ENCODE measurements at places on chromosomes 13 and 19.

DNA sequence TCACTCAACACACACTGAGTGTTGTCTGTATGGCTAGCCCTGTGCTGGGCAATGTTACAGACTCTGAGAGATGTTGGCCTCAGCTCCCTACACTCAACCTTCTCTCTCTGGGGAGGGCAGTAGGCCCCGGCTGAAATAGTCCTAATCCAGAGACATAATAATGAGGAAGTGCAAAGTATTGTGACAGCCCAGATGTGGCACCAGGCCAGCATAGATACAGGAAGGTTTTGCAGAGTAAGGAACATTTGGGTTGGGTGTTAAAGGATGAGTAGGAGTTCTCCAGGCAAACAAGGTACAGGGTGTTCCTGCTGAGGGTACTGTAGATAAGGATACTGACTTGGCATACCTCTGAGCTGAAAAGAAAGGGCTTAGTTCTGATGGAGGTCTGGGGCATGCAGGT lies 2.4 kb downstream of the LIN7B start:
- no peak for DNase-seq

- no peak for DNase-seq
Measured at GRCh38 chr19:54262470-54262869, 5.4 kb upstream of the LILRB5 start.

DNA sequence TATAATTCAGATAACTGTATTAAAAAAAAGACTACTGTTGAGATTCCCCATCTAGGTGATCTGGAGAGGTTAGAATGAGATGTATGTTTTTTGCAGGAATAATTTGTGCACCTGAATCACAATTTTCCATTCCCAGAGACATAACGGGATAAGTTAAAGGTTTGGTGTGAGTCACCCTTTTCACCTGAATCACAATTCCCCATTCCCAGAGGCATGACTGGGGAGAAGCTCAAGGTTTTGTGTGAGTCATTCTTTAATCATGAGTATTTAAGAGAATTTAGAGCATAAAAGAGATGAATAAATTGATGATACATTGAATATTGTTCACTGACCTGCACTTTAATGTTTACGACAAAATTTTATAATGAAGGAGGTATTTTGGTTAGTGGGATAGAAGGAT lies 9.0 kb downstream of the OR7A5 start:
- no peak for DNase-seq

GRCh38 chr13:78309497-78310180 lies 293.7 kb downstream of the POU4F1 start:
- no peak for DNase-seq

GRCh38 chr13:95643936-95644598 lies 439 bp downstream of the DZIP1 start:
- no peak for DNase-seq

DNA sequence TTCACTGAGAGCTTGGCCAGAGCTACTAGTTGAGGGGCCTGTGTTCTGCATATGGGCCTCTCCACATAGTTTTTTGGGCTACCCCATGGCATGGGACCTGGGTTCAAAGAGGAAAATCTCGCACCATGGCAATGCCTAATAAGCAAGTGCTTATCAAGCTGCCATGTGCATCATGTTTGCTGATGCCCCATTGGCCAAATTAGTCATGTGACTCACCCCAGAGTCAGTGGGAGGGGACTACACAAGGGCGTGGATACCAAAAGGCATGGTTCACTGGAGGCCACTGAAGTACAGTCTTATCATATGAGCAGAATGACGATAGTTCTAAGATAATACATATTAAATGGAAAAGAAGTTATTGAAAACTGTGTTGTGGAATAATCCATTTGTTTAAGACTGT lies 214.8 kb downstream of the LMO7 start:
- no peak for DNase-seq

DNA sequence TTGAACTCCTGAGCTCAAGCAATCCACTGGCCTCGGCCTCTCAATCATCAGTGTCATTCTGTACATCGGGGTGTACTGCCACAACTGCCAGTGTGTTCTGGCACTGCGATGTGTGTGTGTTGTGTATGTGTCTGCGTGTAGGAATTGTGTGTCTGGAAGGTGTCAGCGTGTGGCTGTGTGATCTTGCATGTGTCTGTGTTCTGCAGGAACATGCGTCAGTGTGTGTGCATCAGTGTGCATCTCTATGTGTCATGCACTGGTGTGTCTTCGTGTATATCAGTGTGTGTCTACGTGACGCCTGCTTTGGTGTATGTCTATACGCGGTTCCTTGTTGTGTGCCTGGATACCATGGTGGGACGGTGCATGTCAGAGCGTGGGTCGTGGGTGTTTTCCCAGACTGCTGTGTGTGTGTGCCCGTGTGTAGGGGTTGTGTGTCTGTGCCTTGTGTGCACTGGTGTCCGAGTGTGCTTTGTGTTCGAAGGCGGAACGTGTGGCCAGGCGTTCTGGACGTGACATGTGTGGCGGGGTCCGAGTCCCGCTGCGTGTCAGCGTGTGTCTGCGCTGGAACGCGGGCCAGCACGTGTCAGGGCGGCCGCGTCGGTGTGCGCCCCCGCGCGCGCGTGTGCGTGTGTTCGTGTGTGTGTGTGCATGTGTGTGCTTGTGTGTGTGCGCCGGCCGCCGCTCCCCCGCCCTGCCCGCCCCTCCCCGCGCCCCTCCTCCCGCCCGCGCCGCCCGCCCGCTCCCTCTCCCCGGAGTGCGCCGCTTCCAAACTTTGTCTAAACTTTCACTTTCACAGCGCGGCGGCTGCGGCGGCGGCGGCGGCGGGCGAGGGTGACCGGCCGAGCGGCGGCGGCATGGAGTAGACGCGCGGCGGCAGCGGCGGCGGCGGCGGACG lies at the start of gene NFIX:
NFIX (plus strand) TSS at position 775 of the 895 bp plus-strand sequence. CDS start 363 bp downstream, outside the sequence.
- peak; percentile 51 for DNase-seq

- no peak for DNase-seq
Measured at GRCh38 chr13:35500144-35500543, 23.7 kb upstream of the MAB21L1 start.

DNA sequence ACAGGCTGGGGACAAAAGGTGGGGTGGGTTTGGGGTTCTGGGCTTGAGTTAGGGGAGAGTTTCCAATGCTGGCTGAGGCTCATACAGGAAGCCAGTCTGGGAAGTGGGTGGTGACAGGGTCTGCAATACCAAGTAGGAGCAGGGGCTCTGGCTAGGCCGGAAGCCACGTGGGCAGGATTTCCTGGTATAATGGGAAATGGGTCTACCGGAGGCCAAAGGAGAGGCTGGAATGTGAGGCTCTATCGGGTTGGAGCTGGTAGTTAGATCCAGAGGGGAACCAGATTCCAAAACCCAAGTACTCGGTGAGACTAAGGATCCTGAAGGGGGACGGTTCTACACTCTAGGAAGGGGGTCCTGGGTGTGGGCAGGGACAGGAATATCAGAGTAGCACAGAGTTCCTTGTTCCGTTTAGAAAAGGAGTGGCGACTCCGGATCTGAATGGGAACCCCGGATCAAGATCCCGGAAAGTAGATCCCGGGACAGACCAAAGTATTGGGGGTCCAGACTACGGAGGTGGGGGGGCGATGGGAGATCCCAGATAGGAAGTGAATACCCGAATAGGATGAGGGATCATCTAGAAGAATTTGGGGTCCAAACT lies 802 bp downstream of the CDC37 start:
- no peak for DNase-seq

- no peak for DNase-seq
Measured at GRCh38 chr13:34164582-34164981, 346.6 kb downstream of the RFC3 start.

DNA sequence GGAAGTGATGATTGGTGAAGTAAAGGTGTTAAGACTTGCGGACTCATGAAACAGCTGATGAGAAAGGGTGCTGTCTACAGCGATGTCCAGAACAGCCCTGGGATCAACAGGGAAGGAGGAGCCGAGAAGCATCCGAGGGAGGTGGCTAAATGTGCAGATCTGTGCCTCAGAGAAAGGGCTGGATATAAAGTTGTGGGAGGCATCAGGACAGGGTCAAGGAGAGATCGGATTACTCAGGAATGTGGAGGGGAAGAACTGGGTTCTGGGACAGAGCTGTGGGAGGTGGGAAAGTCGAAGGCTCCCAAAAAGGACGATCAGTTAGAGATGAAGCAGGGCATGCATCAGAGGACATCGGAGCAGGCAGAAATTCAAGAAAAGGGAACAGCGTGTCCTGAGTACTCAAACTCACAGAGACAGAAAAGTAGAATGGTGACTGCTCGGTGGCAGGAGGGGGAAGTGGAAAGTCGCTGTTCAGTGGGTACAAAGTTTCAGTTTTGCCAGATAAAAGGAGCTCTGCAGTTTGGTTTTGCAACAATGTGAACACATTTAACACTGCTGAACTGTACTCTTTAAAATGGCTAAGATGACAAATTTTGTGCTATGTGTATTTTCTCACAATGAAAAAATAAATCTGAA lies 1.9 kb downstream of the SIGLEC14 start:
- no peak for DNase-seq

- no peak for DNase-seq
Measured at GRCh38 chr13:32113532-32113931, 82.0 kb downstream of the FRY start.

GRCh38 chr19:30783936-30784335 lies 411.8 kb downstream of the ZNF536 start:
- no peak for DNase-seq
